Colonic mucosa (tissue), 4 donors: ENCODE measurements at places on chromosomes 3 and 15. TPM values are rescaled to one million over a fixed set of nuclear protein-coding genes. Genes with fewer than 3 reads are reported as not detected.

Gene CPN2
- total RNA-seq = not detected

Gene FETUB
- total RNA-seq = 0.27 TPM

Gene A4GNT
- total RNA-seq = not detected

Gene EBLN2
- total RNA-seq = 3.1 TPM
